ENCODE measurements at places on chromosomes 11 and 22.

DNA sequence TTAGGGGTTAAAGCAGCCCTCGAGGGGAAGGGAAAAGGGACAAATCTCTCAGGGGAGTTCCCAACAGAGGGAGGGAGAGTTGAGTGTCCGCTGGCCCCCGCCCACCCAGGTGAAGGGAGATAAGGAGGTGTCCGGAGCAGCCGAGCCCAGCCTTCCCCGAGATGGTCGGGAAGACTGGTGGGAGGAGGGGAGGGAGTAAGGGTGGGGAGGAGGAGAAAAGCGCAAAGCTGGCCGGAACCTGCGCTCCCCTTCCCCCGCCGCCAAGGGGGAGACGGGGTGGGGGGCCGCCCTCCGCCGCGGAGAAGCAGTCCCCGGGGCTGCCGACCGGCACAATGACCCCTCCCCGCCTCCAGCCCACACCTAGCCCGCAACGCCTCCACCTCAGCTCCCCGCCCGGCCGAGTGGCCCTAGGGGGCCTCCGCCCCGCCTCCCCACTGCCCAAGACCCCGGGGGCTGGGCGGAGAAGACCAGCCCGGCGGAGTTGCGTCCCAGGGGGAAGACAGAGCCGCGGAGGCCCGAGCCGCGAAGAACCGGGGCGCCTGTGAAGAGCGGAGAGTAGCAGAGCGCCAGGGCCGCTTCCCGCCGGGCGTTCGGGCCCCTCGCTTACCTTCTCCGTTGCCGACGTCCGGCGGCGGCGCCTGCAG is 479 bp downstream of the RSF1 start:
- DNase-seq = peak; percentile 64

DNA sequence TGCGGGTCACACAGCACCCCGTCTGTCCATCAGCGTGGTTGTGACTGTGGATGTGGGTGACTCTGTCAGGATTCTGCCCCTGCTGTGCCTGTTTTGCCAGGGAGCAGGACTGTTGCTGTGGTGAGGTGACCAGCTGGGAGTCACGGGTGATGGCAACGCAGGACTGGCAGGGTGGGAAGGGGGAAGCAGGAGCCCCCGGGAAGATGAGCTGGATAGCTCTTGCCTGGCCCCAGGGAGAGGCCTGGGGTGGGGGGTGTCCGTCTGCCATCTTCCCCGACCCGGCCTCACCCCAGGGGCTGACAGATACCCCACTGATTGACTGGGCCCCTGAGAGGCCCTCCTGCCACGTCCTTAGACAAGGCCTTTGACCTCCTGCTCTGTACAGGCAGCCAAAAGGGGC is 34.3 kb upstream of the TSPAN18 start:
- DNase-seq = no peak

- no peak for DNase-seq
Observed at GRCh38 chr22:35397095-35397904, 2.6 kb upstream of the MCM5 start.

GRCh38 chr22:26139310-26139709 is 30.0 kb upstream of the SEZ6L start:
- no peak for DNase-seq

GRCh38 chr22:19530751-19531150 is 6.5 kb upstream of the CLDN5 start:
- DNase-seq = no peak

DNA sequence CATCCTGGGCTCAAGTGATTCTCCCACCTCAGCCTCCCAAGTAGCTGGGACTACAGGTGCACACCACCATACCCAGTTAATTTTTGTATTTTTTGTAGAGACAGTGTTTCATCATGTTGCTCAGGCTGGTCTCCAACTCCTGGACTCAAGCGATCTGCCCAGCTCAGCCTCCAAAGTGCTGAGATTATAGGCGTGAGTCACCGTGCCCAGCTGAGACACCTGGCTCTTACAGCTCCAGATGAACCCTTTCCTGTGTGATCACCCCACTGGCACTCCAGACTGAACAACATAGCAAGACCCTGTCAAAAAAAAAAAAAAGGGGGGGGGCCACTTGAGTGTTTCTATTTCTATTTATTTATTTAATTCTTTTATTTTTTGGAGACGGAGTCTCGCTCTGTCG is 1.0 kb upstream of the ADSL start:
- DNase-seq = no peak

DNA sequence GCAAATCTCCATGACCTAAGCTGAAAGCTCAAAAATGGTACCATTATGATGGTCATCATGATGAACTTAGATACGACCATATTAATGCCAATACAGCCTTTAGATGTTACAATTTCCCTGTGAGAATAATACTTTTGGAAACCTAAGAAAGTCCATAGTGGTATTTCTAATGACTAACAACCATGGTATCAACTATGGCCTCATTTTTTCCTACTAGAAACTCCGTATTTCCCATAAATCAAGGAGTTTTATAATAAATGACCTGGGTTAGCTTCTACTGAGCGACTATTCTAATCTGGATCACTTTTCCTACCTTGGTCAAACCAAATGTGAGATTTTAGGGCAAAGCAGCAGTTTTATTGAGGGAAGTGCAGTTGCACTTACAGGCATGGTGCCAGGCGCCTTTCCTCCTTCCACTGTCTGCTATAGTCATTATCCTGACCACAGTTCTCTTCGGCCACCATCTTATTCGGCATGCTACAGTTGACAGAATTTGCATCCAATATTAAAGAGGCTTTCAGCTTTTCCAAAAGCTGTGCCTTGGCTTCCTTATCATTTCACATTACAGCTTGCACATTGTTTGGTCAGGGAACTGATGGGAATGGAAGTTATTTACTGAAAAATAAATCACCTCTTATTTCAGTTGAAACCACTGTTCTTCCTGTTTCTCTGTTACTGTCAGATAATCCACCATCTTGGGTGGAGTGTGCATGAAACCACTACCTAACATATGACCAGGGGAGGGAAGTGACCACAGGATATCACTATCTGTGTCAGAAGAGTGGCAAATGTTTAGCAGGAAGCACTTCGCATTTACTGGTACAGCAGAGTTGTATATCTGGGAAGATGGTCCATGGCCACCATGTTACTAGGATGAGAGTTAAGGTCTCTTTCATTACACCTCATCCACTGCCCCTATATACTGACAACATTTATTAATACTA is 74.5 kb upstream of the PICALM start:
- DNase-seq = no peak

DNA sequence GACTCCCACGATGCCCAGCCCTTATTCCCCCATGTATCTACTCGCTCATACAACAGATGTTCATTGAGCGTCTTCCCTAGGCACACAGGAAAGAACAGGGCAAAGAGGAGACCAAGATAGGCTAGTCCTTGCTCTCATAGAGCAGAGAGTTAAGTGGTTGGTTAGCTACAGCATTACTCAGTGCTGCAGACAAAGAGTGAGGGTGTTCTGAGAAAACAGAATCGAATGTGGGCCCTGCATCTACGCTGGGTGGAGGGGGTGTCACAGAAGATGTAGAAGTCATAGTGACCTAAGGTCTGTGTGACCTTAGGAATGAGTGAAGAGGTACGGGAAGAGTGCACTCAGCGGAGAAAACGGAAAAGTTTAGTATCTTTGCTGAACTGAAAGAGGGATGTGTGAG is 12.3 kb downstream of the PSMD13 start:
- no peak for DNase-seq

- no peak for DNase-seq
Observed at GRCh38 chr22:36912694-36913426, 568 bp upstream of the CSF2RB start.

DNA sequence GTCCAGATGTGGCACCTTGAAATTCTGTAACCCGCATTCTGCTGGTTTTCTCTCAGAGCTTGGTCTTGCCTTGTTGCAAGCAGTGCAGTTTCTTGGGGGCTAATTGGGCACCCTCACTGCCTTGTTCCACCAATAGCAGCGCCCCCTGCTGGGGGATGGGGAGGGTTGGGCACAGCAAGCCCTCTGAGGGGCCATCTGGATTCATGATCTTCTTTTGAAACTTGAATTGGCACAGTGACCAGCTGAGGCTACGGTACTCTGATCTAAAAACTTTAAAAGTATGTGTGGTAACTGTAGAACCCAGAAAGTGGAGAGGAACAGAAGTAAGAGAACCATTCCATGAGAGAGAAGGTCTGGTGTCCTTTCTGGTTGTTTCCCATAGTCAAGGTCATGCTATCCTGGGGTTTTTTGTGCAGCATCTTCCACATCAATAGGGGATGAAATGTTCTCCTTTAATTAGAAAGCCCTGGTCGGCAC is 64.2 kb downstream of the MED15 start:
- DNase-seq = peak; percentile 43

- no peak for DNase-seq
Observed at GRCh38 chr11:63504054-63504453, 1.8 kb upstream of the LGALS12 start.

- DNase-seq = no peak
Observed at GRCh38 chr11:10727146-10727851, 23.7 kb upstream of the CTR9 start.

- peak; percentile 54 for DNase-seq
Observed at GRCh38 chr11:67082071-67082791, 25.6 kb downstream of the RHOD start.

DNA sequence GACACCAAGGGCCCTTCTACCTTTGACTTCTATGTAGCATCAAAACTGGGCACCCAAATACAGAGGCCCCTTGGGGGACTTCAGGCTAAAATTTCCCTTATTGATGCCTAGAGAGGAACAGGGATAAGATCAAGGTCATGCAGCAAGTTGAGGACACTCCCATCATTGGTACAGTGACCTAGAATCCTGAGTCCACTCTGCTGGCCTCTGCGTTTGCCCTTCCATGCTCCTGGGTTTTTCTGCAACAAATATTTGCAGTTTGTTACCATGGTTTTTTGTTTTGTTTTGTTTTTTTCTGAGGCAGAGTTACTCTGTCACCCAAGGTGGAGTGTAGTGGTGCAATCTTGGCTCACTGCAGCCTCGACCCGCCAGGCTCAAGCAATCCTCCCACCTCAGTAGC is 64.2 kb downstream of the THAP12 start:
- no peak for DNase-seq

DNA sequence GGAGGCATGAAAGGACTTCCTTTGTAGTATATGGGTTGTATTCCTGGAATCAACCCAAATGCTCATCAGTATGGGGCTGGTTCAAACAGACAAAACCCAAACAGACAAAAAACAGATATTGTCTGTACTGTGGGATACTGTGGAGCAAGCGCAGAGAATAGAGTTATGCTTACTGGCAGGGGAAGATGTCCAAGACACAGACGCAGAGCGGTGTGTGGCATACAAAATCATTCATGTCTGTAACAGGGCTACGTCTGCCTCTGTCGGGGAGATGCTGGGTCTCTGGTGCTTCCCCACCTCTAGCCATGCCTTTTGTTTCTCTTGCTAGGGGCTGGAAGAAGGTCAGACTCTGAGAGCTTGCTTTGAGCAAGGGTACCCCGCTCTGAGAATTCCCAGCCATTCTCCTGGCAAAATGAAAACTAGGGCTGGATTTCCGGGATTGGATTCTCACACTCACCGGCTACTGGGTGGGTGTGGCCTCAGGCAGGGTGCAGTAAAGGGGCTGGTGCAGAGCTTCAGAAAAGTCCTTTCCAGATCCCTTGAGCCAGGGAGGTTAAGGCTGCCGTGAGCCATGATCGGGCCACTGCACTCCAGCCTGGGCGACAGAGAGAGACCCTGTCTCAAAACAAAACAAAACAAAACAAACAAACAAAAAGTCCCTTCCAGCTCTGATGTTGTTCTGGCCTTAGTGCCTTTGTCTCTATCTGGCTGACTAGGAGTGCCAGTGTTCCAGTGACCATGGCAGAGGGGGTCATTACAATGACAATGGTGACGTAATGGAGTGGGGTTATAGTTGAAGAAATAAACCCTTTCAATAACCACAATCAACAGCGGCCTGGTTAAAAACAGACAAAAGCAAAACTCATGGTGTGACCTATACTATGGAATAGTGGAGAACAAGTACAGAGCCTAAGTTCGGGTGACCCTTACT is 2.9 kb upstream of the ABCC8 start:
- DNase-seq = peak; percentile 82
